ENCODE measurements at places on chromosomes 4 and X.

GRCh38 chrX:19097553-19098283, 24.6 kb downstream of the ADGRG2 start:
- no peak for DNase-seq

DNA sequence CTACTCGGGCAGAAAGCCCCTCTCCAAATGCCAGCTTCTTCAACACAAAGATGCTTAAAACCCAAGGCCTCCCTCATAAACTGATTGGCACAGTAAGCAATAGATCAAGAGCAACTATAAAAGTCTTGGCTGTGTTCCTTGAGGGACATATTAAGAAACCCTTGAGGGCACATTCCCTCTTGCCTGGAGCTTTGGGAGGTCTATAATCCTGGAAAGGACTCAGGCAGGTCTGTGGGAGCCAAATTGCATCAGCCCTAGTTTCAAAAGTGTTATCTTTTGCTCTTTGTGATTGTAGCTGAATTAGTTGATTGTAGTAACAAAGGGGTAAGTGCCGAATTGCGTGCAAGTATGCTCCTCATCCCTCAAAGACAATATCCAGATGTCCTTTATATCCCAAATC, 18.6 kb upstream of the SETD7 start:
- no peak for DNase-seq

DNA sequence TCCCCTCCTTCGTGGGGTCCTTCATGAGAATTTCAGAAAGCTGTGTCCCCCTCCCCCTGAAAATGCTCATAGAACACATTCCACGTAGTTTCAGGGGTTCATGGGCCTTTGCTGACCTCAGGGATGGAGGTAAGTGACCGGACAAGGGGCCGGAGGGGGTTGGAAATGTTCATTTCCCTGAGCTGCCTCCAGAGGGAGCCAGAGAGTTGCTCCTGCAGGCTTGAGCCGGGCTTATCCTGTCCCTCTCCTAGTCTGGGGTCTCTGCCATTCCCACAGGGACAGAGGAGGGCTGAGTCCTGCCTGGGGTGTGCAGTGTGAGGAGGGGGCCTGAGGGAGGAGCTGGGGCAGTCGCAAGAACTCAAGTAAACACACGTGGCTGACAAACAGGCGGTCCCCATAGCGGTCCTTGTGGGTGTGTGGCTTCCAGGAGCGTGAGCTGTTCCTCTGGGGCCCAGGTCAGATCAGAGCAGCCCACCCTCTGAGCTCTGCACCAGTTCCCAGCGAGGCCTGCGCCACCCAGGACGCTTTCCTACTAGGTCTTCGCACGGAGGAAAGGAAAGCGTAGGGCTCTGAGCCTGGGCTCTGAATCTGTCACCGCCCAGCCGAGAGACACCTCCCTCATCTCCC, 62.5 kb downstream of the WFS1 start:
- no peak for DNase-seq

GRCh38 chr4:104206784-104207183, 287.9 kb downstream of the CXXC4 start:
- no peak for DNase-seq

- no peak for DNase-seq
Measured at GRCh38 chr4:172725581-172725980, 443.0 kb upstream of the GALNT7 start.

GRCh38 chrX:44017676-44018075, 44.5 kb upstream of the NDP start:
- no peak for DNase-seq

DNA sequence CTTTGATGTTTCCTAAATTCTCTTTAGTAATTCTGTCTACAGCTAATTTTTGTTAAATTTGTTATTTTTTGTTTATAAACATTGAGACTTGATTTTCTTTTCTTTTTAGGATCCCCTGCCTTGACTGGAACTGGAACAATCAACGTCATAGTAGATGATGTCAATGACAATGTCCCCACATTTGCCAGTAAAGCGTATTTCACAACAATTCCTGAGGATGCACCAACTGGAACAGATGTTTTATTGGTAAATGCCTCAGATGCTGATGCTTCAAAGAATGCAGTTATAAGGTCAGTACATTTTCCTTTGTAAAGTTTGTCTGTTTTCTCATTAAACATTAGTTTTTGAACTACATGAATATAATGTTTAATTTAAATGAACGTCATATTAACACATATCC, 119.4 kb downstream of the FAT4 start:
- DNase-seq: no peak

DNA sequence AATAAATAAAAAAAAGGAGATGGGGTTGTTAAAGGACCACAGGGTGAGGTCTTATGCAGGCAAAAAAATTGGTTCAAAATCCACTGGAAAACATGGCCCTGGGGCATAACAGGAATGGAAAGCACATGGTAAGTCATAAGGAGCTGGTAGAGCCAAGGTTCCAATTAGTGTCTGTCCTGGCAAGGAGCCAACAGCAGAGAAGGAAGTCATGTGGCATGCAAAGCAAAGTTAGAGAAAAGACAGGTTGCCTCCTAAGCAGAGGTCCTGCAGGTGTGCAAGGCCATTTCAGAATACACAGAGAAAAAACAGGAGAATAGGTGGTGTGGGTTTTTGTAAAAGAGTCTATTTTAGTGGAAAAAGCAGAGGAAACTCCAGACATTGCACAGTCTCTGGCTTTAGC, 1881.7 kb downstream of the ARAP2 start:
- DNase-seq: no peak

- no peak for DNase-seq
Measured at GRCh38 chr4:153593161-153593560, 90.9 kb upstream of the TLR2 start.

- peak; percentile 65 for DNase-seq
Measured at GRCh38 chrX:130975947-130976346, 72.9 kb upstream of the ENOX2 start.

DNA sequence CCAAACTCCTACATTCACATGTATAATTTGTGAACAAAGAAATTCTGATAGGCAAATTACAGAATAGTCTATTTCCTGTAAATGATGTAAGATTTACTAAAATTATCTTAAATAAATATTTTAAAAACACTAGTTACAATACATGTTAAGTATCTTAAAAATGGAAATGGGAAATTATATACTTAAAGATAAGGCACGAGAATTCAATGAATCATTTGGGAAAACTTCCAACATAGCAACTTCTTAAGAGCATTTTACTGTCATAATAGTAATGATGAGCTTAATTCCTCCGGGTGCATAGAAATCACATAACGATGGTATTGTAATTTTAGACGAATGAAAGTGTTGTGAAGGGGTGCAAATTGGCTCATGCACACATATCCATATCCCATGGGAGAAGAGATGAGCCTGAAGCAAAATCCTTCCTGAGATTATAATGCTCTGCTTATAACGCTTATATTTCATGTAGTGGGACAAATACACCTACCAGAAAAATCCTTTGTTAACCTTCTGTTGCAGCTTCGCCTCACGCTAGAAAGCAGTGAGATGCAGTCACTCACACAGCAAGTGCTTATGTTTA, 873.5 kb downstream of the PDHA2 start:
- no peak for DNase-seq

DNA sequence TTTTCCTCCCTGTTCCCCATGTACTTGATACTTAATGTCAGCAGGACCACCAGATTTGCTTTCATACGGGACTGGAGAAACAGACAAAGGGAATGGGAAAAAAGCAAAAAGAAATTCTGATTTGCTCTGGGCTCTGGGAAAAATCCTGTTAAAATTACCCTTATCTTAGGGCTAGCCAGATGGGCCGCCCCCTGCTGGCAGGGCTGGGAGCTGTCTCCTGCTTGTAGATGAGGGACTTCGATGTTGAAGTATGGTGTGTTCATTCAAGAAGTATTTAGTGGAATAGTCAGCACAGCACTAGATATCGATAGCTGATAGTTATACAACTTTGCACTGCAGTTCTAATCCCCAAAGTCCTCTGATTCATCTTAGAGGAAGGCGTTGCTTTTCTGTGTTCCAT, 45.8 kb downstream of the BCORL1 start:
- peak; percentile 24 for DNase-seq

DNA sequence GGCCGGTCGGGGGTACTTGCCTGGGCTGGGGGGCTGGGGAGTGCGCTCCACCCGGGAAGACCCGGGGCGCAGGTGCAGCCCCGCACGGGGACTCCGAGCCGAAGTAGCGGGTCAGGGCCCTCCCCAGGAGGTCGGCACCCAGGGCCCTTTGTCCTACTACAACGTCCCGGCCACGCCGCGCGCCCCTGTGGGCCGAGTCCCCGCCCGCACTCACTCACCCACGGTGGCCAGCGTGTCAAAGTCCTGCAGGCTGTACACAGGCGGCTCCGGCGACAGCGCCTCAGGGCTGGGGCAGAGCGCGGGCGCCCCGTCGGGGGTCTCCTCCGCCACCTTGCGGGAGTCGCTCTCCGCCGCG, 602 bp downstream of the PRKX start:
- no peak for DNase-seq

DNA sequence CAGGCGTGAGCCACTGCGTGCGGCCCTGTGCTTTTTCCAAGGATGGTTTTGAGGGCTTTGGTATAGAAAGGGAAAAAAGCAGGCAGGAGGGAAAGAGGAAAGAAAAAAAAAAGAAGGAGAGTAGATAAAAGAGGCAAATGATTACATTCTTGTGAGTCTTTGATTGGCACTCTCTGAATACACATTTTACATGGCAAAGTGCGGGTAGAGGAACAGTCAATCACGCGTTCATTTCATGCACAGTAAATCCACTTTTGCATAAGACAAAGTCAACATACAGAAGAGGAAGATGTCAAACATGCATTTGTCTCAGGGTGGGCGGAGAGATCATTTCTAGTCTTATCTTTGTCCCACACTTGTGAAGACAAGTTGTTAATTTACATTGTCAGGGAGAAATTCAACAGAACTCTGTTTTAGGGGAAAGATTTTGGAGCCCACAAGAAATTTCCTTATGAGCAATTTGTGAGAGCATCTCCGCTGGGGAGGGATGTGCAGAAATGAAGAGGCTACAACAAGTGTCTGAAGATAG, 183.2 kb downstream of the DHRSX start:
- no peak for DNase-seq

- no peak for DNase-seq
Measured at GRCh38 chrX:1140236-1140681, 72.2 kb downstream of the CRLF2 start.

DNA sequence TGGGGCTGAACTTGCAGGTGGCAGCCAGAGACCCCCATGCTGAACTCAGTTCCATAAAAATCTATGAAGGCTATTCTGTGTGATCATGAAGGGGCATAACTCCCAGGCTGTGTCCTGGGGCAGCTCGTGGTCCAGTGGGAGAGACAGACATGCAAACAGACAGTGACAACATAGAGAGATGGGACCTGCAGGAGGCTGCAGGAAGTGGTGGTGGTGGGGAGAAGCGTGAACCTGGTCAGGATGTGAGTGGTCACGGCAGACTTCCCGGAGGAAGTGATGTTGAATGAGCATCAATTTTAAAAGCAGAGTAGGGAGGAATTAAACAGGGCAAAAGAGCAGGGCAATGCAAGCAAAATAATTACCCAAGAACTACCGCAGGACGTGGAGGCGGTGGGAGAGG, 23.2 kb upstream of the SORCS2 start:
- DNase-seq: no peak

DNA sequence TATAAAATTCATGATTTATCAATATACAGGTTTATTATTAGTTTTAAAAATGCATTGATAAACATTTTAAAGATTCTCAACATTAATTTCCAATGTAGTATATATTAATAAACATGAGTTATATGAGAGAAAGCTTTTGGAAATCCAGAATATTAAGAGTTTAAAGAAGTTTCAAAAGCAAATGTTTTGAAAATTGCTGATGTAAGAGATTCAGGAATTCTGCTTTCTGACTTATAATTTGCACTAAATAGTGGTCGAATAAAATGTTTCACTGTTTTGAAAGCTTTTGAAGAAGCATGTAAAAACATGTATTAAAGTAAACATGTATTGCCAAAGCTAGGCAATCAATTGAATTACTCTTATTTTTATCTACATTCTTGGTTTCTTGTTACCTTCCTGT, 151.2 kb upstream of the CXorf51B start:
- no peak for DNase-seq

- DNase-seq: no peak
Measured at GRCh38 chr4:3708611-3709010, 57.6 kb upstream of the ADRA2C start.

GRCh38 chrX:68579810-68580209, 67.7 kb upstream of the STARD8 start:
- no peak for DNase-seq

GRCh38 chr4:69360271-69360670, 80.0 kb downstream of the UGT2B28 start:
- DNase-seq: no peak

DNA sequence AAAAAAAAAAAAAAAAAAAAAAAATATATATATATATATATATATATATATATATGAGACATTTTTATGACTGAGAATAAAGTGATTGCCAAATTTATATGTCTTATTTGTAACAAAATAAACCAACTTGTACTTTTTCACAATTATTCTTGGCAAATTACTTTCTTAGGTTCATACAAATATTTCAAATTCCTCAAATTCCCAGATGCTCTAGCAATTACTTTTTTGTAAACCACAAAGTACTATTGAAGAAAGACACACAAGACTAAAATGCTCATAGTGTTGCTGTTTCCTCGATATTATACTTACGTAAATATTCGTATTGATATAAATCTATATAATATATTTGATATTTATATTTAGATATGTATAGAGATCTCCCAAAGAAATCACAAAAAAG, 390.0 kb downstream of the FAT4 start:
- DNase-seq: no peak

DNA sequence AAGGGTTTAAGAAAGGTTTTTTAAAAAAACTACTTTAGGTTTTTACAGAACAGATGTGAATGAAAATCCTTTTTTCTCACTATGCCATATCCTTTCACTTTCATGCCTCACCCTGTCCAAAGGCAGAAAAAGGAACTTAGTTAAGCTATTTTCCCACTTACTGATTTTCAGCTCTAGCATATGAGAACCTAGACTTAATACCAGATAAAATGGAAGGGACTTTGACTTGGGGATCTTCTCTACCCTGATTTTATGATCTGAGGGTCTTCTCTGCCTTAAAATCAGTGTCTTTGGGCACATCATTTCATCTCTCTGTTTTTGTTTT, 42.4 kb downstream of the FNIP2 start:
- DNase-seq: no peak

DNA sequence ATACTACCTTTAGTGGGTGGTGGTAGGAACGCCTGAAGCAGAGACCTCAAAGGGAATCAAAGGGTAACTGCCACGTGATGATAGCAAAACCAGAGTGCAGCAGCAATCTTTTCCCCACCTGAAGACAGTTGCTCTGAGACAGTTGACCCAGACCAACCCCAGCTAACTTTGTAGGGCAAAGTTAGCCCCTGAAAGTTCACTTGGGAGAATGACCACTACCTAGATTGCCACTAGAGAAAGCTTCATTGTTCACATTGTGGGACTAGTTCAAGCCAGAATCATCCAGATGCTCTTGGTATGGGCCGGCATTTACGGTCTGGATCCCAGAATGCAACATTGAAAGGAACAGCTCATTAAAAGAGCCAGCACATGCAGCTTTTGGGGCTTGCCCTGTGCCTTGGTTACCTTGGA, 4.1 kb downstream of the SEPTIN6 start:
- DNase-seq: no peak

GRCh38 chr4:82261084-82261483, 112.7 kb downstream of the HNRNPD start:
- DNase-seq: no peak

GRCh38 chr4:39044956-39045826, 13.0 kb upstream of the TMEM156 start:
- peak; percentile 28 for DNase-seq

GRCh38 chrX:112247714-112248113, 165.1 kb upstream of the TRPC5 start:
- no peak for DNase-seq

GRCh38 chrX:21745756-21746155, 12.2 kb downstream of the SMPX start:
- DNase-seq: peak; percentile 13

Data from SW480 (cell line).